Activated CD8-positive, alpha-beta memory T cell treated with anti-CD3 and anti-CD28 coated beads for 1 hour (primary cell): ENCODE measurements at places on chromosomes 4 and X.

DNA sequence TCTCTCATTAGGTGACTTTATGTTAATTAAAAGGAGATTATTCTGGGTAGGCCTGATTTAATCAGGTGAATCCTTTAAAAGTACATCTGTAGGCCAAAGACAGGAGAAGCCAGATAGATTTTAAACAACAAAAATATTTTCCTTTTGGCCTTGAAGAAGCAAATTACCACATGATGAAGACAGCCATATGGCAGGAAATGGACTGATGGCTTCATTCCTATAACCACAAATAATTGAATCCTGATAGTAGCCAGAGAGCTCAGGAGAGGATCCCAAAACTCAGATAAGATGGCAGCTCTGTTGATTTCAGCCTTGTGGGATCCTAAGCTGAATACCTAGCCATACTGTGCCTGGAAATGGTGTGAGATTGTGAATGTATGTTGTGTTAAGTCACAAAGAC lies 66.1 kb upstream of the PRKX start:
- no peak for DNase-seq

- DNase-seq = no peak
These were observed 35.2 kb upstream of the CBLL2 start for GRCh38 chrX:22237479-22237878.

GRCh38 chrX:118499295-118499694 lies 3.7 kb downstream of the DOCK11 start:
- no peak for DNase-seq

DNA sequence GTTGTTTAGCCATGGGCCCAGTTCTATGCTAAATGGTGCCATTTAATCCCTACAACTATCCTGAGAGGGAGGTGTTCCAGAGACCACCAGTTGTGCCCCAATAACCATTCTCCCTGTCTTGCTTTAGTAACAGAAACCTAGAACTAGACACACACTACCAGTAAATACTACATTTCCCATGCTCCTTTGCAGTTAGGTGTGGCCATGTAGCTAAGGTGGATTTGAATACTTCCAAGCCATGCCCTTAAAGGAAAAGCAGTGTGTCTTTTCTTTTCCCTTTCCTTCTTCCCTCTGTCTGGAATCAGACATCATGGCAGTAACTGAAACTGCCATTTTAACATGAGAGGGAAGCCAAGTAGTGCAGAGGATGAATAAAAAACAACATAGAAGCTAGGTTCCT lies 90.9 kb upstream of the TMEM33 start:
- no peak for DNase-seq

GRCh38 chrX:85375333-85375738 lies 4.1 kb downstream of the POF1B start:
- no peak for DNase-seq
